ENCODE measurements at places on chromosomes 6 and 20.

- no peak for DNase-seq
Observed at GRCh38 chr6:90677440-90677839, 90.6 kb upstream of the MAP3K7 start.

- DNase-seq: peak; percentile 59
Observed at GRCh38 chr6:139370283-139370998, 4.0 kb downstream of the CITED2 start.

GRCh38 chr6:39404312-39404711, 81.8 kb upstream of the KCNK16 start:
- DNase-seq: no peak

DNA sequence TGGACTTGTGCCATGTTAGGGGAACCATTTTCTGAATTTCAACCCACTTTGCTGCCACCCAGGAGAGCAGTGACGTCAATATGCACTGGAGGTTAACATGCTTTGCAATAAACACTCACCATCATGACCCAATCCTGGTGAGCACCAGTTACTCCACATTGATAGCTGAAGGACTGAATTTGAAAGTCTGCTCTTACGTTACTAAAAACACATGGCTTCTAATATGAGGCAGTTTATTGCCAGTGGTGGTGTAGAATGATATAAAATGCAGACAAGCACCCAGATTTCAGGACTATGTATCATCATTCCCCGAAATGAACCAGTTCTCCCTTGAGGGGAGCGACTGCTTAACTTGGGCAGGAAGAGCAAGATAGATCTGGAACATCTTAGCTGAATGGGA, 23.8 kb downstream of the RFPL4B start:
- no peak for DNase-seq

GRCh38 chr6:15546591-15546990, 116.2 kb downstream of the DTNBP1 start:
- no peak for DNase-seq

DNA sequence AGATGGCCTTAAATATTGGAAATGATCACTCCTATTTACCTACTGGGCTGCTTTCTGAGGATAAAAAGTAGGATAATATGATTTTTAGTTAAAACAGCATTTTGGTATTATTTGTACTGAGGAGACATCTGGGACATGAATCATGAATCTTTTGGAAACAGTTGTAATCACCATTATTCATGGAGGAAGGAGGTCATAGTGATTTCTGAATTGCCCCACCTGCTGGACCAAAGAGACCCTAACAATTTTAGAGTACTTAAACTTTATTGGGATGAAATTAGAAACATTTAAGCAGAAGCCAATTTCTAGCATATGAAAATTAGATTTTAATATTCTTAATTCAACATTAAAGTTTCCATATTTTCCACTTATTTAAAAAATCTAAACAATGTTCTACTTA, 108.4 kb upstream of the SIM1 start:
- DNase-seq: no peak

DNA sequence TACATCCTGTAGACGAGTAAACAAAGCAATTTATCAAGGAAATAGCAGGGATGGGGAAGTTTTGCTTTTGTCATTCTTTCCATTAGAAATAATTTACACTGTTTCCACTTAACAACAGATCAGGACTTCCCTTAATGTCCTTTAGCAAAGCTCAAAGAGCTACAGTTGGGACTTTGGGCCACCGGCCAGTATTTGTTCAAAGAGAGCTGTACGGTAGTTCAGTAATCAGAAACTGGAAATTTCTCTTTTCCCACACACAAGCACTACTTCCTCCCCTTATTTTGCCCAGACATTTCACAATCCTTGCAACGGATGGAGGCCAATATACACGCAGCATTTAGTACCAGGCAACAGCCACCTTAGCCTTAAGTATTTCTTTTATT, 12.1 kb upstream of the HINT3 start:
- no peak for DNase-seq

DNA sequence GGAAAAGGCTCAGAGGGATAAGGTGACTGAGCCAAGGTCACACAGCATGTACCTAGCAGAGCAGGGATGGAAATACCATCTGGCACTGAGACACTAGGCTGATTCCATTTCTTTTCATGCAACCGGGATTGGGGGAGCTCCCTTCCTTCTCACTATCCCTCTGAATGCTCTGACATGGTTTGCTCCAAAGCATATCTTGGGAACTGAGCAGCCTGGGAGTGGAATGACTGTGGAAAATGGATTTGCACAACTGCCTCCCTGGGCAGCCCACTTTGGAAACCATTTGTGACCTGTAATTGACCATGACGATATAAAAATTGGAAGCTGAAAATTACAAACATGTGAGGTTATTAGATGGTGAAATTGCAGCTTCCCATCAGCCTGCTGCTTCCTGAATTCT, 309.0 kb upstream of the CHD6 start:
- no peak for DNase-seq

- peak; percentile 87 for DNase-seq
Observed at GRCh38 chr20:57678340-57678739, 31.5 kb downstream of the PMEPA1 start.

DNA sequence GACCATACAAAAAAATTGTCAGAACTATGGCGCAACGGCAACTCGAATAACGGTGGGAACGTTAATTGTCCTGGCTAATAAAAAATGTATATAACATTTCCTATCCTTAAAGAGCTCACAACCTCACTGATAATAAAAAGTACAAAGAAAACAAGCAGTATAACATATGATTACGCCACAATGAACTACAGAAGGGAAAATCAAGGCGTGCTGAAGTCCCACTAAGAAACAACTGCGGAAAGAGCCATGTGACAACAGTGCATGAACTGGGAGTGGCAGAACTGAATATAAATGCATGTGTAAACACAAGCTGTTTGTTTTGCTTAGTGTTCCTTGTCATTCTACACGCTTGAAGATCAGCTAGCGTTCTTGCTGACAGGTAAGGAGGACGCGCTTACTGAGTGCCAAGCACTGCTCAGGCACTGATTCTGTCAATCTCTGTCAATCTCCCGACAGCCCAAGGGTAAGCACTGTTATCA, 466 bp upstream of the PSMB1 start:
- DNase-seq: peak; percentile 46

Measured in MM.1S (cell line).